CD4-positive, alpha-beta T cell treated with Interleukin-17A for 1 hour (primary cell): ENCODE measurements at places on chromosomes 1 and 21.

- no peak for DNase-seq
Observed at GRCh38 chr1:201088901-201089525, 23.2 kb downstream of the CACNA1S start.

DNA sequence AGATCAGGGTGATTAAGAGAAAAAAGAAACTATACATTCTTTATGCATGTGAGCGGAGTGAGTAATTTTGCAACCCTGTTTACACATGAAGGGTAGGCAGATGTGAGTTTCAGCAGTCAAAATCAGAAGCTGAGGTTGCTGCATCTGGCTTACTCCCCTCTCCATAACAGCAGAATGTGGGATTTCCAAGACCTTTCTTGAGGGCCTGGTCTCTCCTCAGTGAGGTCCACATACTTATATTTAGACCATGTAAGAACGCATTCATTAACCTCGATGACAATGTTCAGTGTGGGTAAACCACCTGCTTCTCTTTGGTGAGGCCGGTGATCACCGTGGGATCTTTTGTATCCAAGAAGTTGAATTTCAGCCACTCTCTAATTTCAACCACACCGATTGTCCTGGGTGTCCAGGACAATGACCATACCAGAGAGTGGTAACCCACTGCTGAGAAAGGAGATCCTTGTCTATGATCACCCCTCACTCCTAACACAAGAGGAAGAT is 18.7 kb upstream of the RAP1A start:
- no peak for DNase-seq

DNA sequence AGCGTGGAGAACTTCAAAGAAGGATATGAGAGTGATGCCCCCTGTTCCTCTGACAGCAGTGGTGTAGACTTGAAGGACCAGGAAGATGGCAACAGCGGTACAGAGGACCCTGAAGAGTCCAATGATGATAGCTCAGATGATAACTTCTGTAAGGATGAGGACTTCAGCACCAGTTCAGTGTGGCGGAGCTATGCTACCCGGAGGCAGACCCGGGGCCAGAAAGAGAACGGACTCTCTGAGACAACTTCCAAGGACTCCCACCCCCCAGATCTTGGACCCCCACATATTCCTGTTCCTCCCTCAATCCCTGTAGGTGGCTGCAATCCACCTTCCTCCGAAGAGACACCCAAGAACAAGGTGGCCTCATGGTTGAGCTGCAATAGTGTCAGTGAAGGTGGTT is 14.0 kb downstream of the CERS2 start:
- no peak for DNase-seq

GRCh38 chr1:1752190-1752589 is 26.1 kb downstream of the NADK start:
- DNase-seq, result no peak

DNA sequence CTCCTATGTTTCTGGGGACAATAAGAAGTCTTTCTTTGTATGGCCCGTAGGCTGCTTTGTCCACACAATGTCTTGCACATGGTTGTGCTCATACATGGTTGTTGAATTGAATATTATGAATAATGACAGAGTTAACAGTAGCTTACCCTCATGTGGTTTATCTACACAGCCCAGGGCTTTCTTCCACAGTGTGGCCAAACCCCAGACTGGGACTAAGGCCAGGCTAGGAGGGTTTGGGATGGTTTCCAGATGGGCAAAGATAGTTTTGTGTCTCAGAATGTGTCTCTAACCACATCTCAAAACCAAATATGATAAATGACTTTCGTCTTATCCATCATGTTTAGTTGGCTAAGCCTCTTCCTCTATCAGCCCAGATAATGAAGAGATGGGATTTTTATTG is 65.2 kb downstream of the CACNA1E start:
- DNase-seq, result no peak

- DNase-seq, result no peak
Observed at GRCh38 chr1:172531412-172532182, 1.4 kb upstream of the SUCO start.

DNA sequence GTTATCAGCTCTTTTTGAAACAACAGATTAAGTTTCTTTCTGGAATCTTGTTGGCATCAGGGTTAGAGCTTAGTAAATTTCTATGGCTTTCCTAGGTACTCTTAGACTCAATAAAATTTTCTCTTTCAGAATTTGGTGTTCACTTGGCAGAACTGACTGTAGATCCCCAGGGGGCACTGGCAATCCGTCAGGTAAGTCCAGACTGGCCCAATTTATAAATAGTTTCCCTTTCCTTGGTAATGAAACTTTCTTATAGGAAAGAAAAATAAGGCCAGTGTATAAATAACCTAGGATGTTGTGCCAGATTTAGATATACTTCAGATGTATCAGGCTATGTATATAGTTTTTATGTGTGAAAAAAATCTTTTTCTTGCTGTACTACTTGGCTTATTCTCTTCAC is 18.2 kb downstream of the IPO9 start:
- DNase-seq, result no peak

DNA sequence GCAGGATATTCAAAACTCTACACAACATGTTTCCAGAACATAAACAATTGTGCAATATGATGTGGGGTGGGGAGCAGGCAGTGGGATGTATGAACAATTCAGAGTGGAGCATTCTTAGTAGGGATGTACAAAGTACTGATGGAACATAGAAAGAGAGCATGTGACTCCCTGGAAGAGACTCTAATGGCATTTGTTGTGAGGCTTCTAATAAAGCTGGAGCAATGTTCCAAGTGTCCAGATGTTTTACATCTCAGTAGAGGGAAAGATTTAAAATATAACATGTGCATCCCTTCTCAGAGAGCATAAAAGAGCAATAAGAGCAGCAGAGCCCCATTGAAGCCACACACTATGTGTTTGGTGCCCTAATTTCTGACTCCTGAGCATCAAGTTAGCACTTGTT is 116.5 kb downstream of the BRINP2 start:
- no peak for DNase-seq

GRCh38 chr1:66253330-66253921 is 280.5 kb upstream of the SGIP1 start:
- DNase-seq, result peak; percentile 76

DNA sequence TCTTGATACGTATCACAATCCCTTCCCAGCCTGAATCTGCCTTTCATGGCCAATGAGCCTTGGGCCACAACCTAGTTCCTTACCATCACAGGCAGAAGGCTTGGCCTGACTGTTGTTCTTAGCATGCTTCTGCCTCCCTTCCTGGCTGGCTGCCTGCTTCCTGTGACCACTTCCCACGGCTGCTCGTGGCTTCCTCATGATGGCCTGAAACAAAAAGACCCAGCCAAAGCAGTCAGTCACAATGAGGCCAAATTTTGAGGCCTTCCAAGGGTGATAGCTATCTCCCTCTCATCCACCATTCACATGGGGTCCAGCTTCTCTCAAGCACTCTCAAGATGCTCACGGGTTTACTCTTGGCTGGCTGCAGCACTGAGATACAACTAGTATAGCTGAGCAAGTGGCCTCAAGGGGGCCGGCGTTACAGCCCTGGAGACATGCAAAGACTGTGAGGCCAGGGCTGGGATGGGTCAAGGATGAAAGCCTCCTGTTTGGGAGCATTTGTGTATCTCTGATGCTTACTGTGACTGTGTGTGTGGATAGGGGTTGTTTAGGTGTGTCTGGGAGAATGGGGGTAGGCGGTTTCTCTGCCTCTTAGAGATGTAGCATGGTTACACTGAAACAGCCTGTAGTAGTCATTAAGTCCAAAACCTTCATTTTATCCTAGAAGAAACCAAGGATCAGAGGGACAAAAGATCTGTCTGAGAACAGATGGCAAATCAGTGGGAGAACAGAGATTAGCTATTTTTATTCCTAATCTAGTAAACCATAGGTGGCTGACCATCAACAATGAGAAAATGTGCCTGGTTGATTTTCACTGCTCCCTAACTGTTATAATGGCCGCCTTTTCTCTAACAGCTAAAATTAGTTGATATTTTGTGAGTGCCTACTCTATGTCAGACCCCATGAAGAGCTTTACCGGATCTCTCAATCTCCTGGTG is 5.4 kb upstream of the TOE1 start:
- no peak for DNase-seq

DNA sequence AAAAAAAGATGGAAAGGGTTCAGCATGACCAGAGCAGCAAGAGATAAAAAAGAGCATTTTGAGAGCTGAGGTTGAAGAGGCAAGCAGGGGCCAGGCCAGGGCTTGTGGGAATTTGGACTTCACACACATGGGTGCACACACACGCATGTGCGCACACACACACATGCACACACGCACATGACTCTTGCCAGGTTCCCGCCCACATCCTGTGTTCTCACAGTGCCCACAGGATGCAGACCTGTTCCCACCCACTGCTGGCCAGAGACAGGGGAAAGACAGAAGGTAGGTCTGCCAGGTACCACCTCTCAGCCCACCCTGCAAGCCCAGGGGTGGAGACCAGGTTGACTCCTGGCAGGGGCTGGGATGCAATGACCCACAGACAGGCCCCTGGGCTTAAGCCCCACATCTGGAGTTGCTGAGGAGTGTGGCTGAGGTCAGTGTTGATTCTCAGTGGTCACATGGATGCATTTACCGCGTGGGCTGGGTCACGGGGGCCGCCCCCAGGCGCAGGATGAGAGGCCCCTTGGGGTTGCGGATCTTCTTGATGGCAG is 4.4 kb downstream of the COL16A1 start:
- peak; percentile 43 for DNase-seq

GRCh38 chr21:42781150-42781970 is 98.0 kb downstream of the WDR4 start:
- DNase-seq, result no peak

- no peak for DNase-seq
Observed at GRCh38 chr1:81157686-81158085, 643.0 kb upstream of the ADGRL2 start.

DNA sequence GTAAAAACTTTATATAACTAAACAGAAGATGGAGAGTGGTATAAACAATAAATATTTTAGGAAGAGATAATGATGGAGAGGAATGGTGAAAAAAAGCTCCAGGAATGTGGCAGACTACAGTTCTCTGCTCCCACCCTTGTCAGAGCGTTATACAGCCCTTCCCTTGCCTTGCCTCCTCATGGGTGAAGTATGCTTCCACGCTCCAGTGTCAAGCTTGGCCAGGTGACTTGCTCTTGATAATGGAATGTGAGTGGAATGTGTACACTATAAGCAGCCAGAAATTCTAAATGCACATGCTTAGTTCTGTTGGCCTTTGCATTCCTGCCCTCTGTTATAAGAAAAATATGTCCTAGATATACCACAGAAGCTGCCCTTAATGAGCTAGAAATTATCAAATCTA is 24.7 kb upstream of the POGK start:
- DNase-seq, result no peak

- peak; percentile 70 for DNase-seq
Observed at GRCh38 chr1:54810153-54810942, 9.2 kb upstream of the TTC22 start.

- no peak for DNase-seq
Observed at GRCh38 chr1:20348326-20348915, 57.7 kb downstream of the VWA5B1 start.

GRCh38 chr1:61523893-61524605 is 200.9 kb downstream of the TM2D1 start:
- no peak for DNase-seq

DNA sequence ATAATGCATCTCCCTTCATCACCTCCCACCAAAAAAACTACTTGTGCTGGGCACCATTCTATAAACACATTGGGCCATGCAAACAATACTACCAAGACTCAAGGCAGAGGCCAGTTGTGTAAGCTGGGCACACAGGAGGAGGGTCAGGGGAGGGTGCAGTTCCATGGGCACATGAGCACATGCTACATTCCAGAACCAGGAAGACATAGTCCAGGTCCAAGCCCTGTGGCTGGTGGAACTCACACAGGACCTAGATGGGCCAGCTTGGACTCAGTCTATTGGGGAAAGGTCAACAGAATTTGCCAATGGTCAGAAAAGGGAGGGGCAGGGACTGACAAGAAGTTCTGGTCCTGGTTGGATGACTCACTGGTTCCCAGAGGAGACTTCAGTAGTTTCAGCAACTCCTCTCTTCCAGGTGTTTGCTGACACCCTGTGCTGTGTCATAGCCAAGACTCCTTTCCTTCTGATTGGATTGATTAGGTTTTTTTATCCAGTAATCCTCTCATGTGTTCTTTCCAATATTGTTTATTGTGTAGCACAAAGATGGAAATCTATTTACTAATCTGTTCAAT is 249.7 kb downstream of the C1orf94 start:
- DNase-seq, result no peak

DNA sequence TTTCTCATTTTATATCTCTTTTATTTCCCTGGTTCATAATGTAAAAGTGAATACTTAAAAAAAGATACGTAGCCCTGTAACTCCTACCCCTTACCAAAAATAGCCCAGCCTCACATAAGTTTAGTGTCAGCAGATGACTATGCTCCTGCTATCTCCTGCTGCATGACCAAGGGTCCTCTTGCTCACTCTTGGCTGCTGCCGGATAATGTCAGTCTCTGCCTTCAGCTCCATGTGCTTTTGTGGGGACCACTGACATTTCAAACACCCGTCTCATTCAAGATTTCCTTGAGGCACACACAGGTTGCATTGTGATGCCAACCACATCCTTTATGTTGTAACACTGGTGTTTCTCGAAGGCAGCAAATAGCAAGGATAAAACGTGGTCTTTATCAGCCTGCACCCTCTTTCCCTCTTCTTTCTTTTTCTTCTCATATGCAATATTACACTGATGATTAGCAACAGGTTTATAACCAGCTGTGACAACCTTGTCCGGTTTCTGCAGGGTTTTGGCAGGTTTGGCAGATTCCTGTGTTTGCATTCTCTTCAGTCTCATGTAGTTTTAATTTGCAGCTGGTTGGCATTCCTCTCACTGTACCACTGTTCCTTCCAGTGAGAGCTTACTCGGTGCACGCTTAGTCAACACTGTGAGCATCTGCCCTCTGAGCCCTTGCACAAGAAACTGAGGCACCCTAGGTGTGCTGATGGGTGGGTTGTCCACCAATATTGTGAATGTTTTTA is 62.2 kb downstream of the ZNF684 start:
- no peak for DNase-seq

DNA sequence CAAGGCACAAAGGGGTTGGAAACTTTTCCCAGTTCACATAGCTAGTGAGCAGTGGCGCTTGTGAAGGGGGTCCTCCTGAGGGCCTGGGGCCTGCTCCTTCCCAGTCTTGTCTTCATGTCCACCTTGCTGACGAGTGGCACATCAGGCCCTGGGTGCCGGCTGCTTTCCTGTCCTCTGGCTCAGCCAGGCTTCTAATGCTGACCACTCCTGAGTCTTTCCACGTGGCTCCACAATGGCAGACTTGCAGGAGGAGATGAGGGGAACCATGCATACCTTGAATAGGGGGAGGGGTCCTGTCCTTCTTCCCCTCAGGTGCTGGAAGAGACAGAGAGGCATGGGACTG is 38.7 kb downstream of the MAPKAPK2 start:
- no peak for DNase-seq

DNA sequence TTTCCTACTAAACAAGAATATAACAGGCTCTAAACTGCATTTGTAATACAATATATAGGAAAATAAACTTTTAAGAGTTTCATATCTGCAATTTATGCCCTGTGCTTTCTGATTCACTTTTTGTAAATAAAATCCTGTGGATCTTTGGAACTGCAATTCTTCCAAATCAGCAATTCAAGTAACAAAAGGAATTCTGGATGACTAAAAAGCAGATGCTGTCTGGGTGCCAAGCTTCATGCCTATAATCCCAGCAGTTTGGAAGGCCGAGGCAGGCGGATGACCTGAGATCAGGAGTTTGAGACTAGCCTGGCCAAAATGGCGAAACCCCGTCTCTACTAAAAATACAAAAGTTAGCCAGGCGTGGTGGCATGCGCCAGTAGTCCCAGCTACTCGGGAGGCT is 6.3 kb downstream of the NME7 start:
- no peak for DNase-seq

GRCh38 chr1:156146769-156147405 is 6.5 kb upstream of the SEMA4A start:
- DNase-seq, result peak; percentile 53
